ENCODE measurements at places on chromosomes 5 and 9.

DNA sequence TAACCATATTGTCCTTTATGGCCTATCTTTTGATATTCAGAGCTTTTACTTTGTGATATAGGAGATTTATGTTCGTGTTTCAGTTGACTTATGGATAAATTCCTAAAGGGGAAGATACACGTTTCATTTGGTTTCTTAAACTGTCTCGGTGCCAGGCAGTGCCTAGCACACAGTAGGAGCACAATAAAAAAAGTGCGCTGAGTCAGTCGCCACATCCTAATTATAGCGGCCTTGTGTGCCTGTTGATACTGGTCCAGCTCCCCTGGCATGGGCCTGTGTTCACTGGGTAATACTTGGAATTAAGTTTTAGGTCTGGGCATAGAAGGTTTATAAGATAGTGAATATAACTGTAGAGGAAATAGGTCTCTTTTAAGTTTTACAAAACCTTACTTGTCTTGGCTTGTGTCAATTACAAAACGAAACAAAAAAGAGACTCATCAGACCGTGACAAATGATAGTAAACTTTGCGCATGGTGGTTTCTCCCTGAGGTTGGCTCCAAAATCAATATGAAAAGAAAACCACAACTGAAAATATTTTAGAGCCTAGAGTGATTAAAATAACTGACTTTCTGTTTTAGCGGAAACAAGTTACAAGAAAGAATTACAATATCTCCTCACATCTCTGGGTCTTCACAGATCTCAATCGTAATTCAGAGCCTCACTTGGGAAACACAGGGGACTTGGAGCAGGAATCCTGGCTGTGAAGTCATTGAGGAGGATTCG lies 84.8 kb downstream of the MVB12B start:
- DNase-seq, result no peak

GRCh38 chr5:10779592-10779991 lies 18.6 kb upstream of the DAP start:
- DNase-seq, result no peak

DNA sequence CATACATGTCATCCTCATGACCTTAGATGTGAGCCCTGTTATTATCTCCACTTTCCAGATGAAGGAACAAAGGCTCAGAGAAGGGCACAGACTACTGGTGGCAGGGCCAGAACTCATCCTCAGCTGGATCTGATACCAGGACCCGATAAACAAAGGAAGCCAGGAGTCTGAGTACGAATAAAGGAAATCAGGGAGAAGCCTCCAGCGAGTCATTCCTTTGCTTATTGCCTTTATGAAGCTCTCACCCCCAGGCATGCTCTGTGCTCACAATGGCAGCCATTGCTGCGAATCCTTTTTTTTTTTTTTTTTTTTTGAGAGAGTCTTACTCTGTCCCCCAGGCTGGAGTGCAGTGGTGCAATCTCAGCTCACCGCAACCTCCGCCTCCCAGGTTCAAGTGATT lies 130.1 kb downstream of the GAPVD1 start:
- DNase-seq, result no peak

DNA sequence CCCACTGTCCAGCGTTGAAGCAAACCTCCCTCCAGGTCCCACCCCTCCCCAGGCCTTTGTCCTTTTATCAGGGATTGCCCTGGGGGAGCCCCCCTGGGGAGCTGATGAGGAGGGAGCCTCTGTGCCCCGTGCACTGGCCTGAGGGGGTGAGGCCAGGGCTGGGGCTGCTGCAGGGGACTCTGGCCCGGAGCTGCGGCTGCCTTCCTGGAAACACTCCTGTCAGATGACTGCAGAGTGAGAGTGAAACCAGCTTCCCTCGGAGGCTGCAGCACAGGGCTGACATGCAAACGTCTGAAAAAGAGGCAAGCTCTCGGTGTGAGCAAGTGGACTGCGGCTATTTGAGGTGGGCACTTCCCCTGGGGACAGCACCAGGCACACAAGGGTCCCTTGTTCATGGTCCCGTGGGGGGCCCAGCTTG lies 4.6 kb upstream of the TRAF2 start:
- no peak for DNase-seq
